Left renal pelvis (tissue), 4 donors: ENCODE measurements at places on chromosomes 1 and 21. TPM values are rescaled to one million over a fixed set of nuclear protein-coding genes. Genes with fewer than 3 reads are reported as not detected.

TIAM1 gene
- 18.6 TPM for polyA plus RNA-seq

AVPR1B gene
- polyA plus RNA-seq, result 0.55 TPM

CACNA1S gene
- polyA plus RNA-seq, result 0.29 TPM

S100A10 gene
- 259 TPM for polyA plus RNA-seq

MCL1 gene
- 449 TPM for polyA plus RNA-seq
